ENCODE measurements at places on chromosomes 12 and 14.

DNA sequence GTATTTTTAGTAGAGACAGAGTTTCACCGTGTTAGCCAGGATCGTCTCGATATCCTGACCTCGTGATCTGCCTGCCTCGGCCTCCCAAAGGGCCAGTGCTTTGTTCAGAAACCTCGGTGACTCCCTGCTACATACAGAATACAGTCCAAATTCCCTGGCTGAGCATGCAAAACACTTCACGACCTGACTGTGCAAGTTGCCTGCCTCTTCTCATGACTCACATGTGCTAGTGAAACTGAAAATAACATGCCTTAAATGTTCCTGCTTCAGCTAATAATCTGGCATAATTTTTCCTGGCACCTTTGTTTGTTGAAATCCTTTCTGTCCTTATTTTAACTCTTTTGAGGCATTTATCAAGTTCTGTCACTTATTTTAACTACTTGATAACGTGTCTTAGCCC, 8.2 kb downstream of the DMAC2L start:
- no peak for DNase-seq

DNA sequence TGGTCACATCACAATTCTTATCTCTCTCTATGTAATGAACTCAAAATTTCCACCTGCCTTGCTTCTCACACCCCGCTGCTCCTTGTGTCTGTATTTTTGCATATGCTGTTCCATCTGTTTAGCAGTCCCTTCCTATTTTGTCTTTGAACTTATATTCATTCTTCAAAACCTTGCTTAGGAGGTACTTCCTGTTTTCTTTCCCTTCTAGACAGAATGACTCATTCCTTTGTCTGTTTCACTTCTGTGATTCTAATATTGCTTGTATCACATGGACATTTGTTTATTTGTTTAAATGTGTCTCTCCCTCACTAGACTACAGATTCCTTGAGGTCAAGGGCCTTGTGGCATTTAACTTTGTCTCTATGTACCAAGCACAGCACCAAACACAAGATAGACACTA, 424.2 kb downstream of the ETNK1 start:
- no peak for DNase-seq

GRCh38 chr12:55955800-55956508, 9.9 kb downstream of the PMEL start:
- peak; percentile 38 for DNase-seq

DNA sequence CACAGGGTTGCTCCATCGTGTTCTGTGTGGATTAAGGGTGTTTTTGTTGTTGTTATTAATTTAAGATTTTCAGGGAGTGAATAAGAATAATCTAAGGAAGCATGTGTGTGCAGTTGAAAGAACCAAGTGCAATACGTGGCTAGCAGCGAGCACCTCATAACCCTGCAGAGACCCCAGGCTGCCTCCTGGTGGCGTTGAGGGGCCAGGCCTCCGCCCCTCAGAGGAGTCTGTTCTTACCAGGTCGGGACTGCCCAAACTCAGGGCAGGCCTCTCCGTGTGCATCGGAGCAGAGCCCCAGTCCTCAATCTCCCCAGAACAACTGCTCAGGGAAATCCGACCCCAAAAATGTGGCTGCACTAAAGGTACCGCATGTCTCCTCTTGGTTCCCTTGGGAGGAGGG, 36.8 kb downstream of the IL31 start:
- DNase-seq: no peak

GRCh38 chr12:50764286-50765094, 589 bp downstream of the ATF1 start:
- DNase-seq: peak; percentile 75

DNA sequence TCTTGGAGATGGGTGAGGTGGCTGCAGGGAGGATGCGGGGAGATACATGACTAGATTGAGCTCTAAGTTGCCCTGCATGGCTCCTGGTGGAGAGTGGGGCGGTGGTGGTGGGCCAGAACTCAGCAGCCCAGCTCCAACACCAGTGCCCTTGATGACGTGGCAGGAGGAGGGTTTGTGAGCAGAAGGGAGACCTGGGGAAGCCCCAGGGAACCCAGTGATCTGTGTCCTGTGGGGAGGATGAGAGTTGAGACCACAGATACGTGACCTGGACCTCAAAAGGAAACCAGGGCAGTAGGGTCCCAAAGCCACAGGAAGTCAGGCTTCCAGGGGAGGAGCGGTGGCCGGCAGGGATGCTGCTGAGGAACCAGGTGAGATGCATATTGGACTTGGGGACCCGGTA, 989.1 kb upstream of the TMEM132C start:
- DNase-seq: no peak

DNA sequence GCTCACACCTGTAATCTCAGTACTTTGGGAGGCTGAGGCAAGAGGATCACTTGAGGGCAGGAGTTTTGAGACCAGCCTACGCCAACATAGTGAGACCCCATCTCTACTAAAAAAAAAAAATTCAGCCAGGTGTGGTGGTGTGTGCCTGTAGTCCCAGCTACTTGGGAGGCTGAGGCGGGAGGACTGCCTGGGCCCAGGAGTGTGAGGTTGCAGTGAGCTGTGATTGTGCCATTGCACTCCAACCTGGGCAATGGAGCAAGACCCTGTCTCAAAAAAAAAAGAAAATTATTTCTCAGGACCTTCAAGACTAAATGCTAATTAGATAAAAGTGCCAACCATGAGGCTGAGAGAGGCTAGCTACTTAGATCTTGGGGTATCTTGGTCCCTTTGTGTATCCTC, 23.5 kb downstream of the OTUB2 start:
- DNase-seq: no peak

GRCh38 chr12:84689638-84690037, 223.0 kb downstream of the SLC6A15 start:
- no peak for DNase-seq

DNA sequence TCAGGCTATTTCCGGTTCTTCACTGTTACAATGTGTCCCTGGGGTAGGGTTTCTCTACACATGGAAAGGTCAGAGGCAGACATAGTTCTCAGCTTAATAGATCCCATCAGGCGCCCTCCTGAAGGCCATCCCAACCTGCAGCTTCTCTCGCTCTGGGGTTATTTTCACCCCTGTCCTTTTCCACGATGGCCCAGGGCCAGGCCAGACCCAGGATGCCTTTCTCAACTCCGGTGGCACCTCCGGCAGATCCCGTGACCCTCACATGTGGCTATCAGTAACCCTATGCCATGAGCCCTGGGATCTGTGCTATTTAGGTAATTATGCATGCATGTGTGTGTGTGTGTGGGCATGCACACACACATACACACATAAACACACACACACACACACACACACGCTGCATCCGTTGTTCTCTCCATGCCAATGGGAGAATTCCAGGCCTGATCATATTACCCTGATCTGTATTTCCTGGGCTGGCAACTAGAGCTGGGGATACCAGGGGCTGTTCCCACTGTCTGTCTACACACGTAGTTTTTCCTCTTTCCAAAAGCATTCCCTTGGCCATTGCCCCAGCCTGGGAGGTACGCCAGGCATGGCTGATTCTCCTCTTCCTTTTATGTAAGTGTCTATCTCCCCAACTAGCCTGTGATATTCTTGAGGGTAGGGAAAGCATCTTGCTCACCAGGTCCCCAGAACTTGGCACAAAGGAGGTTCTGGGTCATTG, 51.2 kb upstream of the NOS1 start:
- DNase-seq: no peak

- DNase-seq: no peak
These were observed 3.1 kb downstream of the ARHGEF25 start for GRCh38 chr12:57614178-57614947.

GRCh38 chr12:50050410-50051098, 6.8 kb upstream of the ASIC1 start:
- no peak for DNase-seq

GRCh38 chr14:102723650-102724049, 53.6 kb upstream of the TRAF3 start:
- DNase-seq: no peak

DNA sequence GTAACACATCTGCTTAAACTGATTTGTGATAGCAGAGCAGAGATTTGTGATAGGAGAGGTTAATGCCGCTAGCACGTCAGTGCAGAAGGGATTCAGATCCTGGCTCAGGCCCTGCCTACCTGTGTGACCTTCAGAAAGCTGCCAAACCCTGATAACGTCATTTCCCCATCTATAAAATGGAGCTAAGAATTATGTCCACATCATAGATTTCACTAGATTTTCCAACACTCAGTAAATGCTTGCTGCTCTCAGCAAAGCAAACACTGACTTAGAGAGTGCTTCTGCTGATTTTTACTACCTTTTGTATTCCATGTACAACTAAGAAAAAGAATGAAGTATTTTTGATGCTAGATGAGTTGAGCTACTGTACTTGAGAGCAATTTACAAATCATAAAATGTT, 261.4 kb downstream of the ITPR2 start:
- no peak for DNase-seq

DNA sequence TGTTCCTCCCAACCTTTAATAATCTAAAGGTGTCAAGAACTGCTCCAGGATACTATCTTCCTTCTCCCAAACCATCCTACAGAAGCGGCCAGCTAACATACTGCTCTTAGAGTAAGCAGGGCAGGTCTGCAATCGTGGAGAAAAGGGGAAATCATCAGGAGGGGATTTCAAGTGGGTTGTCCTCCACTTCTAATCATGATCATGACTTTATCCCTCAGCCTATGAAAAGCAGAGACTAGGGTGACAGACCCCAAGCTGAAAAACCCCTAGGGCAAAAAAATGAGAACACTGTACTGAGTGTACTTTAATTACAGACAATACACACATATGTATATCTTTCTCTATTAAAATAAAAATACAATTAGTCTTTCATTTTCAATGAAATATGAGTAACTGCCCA, 13.9 kb downstream of the DUSP16 start:
- no peak for DNase-seq

- DNase-seq: no peak
These were observed 27.7 kb upstream of the ATXN7L3B start for GRCh38 chr12:74509886-74510285.

DNA sequence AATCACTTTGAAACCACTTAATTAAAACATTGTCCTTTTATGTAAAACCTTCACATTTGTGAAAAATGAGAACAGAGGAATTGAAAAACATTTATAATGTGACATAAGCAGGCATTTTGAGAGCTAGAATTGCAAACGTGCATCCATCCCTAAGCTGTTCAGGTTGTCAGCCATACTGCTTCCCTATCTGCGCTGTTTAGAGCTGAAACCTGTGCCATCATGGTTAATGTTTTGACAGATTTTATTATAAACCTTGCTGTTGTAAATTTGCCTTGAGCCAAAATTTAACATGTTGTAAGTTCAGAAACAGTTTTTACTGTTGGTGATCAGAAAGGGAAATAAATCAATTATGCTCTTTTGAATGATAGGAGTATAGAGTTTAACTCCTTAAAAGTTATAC, 31.9 kb downstream of the FOXA1 start:
- DNase-seq: no peak

GRCh38 chr12:26346736-26347135, 151.4 kb downstream of the SSPN start:
- no peak for DNase-seq

DNA sequence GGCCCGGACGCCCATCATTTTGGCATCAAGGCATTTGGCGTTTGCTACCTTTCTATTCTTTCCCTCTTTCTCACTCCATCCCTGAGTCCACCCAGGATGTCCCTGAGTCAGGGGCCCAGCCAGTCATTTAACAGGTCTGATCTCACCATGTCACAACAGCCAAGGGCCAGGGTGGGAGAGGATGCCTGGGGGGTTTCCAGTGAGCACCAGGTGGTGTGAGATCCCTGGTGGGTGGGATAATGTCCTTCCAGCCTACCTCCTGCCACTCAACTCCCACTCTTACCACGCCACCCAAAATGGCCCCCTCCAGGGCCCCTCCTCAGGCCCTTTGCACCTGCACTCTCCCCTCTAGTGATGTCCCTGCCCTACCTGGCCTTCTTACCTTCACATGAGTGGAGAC, 310.8 kb downstream of the BCL11B start:
- DNase-seq: no peak

DNA sequence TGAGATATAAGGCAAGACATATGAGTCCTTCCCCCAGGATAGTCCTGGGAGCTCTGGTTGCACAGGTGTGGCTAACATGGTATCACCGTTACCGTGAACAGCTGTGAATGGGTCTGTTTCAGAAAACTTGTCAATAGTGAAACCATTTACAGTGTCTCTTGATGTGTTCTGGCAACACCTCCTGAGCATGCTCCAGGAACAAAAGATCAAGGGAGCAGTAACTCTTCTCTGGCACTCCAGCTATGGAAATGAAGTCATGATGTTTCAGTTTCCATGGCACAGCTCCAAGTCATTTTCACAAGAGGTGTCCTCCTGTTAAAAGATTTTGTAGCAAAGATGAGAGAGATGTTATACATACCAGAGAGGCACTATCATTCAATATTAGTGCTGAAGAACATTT, 253.7 kb downstream of the SNAPC1 start:
- no peak for DNase-seq

DNA sequence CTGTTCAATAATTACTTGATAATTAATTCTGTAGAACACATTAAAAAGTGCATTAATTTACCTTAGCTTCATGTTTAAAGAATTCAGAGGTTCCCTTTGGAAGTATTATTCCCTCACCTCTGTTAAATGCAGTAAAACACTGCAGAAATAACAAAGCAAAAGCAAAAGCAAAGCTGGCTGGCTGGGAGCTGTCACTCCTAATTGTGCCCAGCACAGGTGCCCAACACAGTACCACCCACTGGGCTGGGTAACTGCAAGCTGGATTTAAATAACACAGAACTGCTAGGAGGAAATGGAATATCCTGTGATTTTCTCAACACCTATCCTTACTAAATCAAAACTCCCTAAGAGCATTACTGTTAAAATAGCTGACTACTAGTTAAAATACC, 72.6 kb downstream of the SLC2A13 start:
- DNase-seq: no peak

GRCh38 chr12:131230340-131231031, 276.8 kb downstream of the ADGRD1 start:
- no peak for DNase-seq

GRCh38 chr12:32586390-32586789, 92.7 kb upstream of the DNM1L start:
- no peak for DNase-seq

GRCh38 chr14:101069228-101069549, 165.7 kb upstream of the RTL1 start:
- DNase-seq: no peak

GRCh38 chr12:69903548-69903947, 78.5 kb downstream of the MYRFL start:
- no peak for DNase-seq

DNA sequence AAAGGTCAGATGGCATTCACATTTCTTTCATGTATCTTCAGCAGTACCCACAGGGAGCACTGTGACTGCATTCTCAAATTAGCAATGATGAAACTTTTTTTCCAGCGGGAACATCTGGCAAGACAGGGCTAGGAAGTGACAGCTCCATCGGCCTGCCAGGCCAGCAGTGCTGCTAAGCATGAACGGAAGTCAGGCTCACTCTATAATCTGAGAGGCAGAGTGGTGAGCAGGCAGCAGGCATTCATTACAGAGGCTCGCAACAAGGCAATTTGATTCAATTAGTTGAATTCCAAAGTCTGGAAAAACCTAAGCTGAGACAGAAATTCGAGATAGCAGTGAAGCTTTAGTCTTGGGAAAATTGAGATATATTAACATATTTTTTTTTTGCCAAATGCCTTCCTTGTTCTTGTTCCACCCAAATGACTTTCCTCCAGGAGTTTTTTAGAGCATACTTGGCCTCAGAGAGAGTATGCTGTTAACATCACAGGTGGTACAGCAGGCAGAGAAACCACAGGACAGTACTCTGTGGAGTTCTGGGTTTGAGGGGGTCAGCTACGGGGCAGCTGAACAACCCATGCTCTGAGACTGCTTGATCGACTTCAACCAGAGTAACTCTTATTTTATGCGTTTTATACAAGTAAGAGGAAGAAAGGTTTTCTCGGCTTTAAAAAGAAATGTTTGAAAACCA, 414.9 kb downstream of the APAF1 start:
- DNase-seq: no peak

Data from stimulated activated CD8-positive, alpha-beta memory T cell treated with anti-CD3 and anti-CD28 coated beads, Interleukin-7, amount 100 ng/mL, for 4 hours (primary cell).